ENCODE measurements at places on chromosomes 16 and 17. TPM values are rescaled to one million over a fixed set of nuclear protein-coding genes. Genes with fewer than 3 reads are reported as not detected.

GRCh38 chr16:66605177-66605978, 874 bp downstream of the CMTM3 start:
- DNase-seq, result no peak

- no peak for DNase-seq
Observed at GRCh38 chr16:47886631-47887415, 269.0 kb downstream of the ABCC12 start.

DNA sequence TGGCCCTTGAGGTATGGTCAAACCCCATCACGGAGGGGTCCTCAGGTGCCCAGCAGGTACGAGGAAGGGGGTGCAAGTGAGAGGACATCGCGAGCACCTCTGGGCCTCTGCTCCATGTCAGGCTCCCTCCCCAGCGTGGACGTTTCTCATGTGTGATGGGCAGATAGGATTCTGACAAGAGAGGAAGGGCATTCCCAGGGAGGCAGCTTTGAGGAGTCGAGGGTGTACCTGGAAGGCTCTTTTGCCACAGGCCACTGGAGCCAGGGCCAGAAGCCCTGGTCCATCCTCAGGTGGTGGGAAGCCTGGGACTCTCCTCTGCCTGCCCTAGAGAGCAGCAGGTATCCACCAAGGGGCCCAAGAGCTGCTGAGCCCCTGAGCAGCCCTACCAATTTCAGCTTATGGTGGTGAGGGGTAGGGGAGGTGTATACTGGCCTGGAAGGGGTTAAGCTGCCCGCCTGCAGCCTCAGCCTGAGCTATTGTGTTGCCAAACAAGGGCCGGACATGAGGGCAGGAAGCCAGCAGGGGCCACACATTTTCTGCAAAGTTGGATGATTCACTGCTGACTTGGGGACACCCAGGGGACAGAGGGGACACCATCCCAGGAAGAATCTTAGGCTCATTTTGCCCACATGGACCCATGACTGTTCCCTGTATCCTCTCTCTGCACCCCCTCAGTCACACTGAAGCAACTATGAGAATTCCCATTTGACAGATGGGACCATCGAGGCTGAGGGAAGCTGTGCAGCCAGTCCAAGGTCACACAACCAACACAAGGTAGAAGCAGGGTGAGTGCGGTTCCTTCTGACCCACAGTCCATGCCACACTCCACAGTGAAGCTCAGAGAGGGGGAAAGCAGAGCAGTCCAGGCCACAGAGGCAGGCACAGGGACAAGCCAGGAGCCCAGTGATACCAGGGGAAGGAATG, 1.7 kb downstream of the CDH5 start:
- DNase-seq, result no peak

- no peak for DNase-seq
Observed at GRCh38 chr17:83077411-83077810, 2.0 kb upstream of the METRNL start.

GRCh38 chr16:86515777-86516622, 5.7 kb downstream of the FOXF1 start:
- no peak for DNase-seq

GRCh38 chr17:46889519-46889918, 33.4 kb upstream of the GOSR2 start:
- DNase-seq, result no peak

COG1 gene
- 97.4 TPM for total RNA-seq

COX6A2 gene
- total RNA-seq, result not detected

- no peak for DNase-seq
Observed at GRCh38 chr16:15947983-15948509, 1.4 kb upstream of the ABCC1 start.

DNA sequence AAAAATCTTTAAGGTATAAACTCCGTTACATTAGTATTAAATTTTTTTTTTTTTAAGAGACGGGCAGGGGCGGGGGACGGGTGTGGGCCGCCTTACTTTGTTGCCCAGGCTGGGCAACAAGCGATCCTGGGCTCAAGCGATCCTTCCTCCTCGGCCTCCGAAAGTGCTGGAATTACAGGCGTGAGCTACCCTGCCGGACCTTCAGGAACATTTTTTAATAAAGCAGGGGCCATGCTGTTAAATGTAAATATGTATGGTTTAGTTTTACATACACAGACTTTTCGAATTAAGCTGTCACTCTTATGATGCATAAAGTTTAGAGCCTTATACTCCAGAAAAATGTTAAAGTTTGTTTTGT, 2.4 kb downstream of the PPM1D start:
- no peak for DNase-seq

DNA sequence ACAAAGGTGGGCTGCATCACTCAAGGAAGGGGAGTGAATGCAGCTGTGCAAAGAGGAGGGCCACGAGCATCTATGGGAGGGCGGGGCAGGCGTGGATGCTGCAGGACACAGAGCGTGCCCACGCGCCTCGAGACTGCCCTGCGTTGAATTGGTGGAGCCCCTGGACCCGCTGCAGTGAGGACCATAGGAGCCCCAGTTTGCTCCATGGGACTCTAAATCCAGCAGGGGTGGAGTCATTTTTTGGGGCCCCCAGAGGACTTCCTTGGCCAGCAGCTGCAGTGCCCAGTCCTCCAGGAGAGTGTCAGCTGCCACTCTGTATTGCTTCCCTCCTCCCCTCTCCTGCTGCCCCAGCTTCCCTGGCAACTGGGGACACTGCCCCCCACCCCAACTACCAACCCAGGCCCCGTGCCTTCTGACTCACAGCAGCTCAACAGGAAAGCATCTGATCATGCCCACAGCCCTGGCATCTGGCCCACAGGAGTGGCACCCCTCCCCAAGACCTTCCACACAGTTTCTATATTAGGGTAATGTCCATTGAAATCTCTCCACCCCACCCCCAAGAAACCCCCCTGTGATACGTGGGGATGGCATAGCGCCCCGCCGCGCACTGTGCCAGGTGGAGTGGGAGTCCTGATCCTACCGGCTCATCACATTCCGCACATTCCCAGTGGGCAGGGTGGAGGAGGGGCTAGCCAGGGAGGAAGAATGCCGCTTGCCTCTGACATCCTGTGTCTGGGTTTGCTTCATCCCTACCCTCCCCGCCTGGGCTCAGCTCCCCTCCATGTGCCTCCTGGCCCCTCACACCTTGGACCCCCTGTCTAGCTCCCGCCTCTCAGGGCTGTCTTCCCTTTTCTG, 27.8 kb upstream of the ITGA3 start:
- no peak for DNase-seq

GRCh38 chr17:348692-349425, 3.7 kb downstream of the RPH3AL start:
- DNase-seq, result no peak

GRCh38 chr17:19495828-19496528, 37.7 kb upstream of the SLC47A1 start:
- DNase-seq, result no peak

DNA sequence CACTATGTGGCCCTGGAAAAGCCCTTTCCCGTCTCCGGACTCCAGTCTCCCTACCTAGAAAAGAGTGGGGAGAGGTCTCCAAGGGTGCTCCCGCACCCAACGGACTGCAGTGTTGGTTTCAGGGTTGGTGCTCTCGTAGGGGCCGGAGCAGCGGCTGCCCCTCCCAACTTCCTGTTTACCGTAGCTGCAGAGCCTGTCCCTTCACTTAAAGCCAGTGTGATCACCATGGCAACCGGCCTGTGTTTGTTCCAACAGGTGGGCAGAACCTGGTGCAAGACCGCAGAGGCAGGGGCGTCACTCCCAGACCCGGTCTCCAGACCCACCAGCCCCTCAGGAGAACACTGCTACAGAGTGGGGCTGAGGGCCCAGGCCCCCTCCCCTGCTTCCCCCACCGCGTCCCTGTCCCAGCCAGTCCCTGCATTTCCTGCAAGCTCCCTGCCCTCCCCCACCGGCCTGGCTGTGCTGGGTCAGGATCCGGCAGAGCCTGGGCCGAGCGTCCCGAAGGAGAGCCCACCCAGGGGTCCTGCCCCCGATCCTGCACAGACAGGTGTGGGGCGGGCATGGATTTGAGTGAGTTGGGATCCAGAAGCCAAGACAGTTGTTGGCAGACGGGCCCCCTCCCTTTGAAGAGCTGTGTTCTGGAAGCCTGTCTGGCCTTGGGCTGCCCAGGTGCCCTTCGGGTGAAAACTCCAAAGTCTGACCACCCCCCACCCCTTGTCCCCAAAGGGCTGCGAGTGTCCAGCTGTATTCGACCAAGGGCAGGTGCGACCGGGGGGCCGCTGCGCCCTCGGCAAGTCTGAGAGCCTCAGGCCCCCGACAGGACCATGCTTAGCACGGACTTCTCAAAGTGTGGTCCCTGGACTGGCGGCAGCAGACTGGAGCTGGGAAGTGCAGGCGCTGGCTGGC, 1.5 kb upstream of the BAIAP3 start:
- no peak for DNase-seq

- no peak for DNase-seq
Observed at GRCh38 chr16:6144463-6144862, 1046.9 kb upstream of the EEF2KMT start.

DNA sequence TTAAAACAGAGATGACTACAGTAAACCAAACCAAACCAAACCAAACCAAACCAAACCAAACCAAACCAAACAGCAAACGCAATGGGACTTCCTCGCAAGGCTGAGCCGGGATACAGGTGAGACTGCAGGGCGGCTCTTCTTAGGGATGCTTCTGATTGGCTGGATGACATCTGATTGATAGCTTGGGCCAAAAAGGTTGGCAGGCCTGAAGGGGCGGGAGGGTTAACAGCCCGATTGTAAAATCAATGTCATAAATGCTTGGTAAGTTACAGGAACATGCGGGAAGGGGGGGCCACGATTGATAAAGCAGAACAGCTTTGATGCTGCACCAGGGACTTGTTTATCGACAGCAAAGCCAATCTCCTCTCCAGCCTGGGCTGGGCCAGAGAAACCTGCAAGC, 86.1 kb downstream of the ZFHX3 start:
- no peak for DNase-seq

DNA sequence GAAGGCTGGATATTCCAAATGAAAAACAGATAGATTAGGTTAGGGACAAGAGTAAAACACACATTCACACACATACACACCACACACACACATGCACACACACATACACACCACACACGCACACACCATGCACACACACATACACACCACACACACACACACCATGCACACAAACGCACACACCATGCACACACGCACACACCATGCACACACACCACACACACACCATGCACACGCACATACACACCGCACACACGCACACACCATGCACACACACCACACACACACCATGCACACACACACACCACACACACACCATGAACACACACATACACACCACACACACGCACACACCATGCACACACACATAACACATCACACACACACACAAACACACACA, 203.7 kb upstream of the ZFHX3 start:
- DNase-seq, result no peak

DNA sequence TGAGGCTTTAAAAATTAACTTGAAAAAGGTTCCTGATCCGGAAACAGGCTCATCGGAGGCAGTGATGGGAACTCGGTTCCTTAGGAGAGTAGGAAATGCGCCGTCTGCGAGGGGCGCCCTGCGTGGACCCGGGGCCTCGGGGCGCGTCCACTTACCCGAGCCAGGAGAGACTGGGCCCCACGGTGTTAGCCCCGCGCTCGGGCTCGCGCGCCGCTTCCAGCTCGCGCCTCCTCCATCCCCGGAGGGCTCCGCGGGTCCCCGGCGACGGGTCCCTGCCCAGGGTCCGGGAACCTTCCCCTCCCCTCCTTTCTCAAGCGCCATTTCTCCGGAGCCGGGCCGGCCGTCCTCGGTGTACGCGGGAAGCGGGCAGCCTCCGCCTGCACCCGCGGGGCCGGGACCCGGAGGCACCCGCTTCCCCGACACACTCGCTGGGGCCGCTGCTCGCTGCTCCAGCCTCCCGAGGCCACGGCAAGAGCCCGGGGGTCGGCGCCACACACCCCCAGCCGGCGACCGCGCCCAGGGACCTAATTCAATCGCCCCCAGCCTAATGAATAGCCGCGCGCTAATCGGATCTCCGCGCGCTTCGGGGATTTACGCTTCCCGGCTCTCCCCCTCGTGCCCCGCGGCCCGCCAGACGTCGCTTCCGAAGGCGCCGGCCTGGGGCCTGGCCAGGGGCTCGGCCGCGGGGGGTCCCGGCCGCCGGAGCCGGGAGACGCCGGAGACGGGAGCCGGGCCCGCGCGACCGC, 2.2 kb upstream of the BAHCC1 start:
- no peak for DNase-seq

ABCC11 gene
- 0.26 TPM for total RNA-seq

GOSR2 gene
- 87.9 TPM for total RNA-seq

ACSM5 gene
- not detected for total RNA-seq

DNA sequence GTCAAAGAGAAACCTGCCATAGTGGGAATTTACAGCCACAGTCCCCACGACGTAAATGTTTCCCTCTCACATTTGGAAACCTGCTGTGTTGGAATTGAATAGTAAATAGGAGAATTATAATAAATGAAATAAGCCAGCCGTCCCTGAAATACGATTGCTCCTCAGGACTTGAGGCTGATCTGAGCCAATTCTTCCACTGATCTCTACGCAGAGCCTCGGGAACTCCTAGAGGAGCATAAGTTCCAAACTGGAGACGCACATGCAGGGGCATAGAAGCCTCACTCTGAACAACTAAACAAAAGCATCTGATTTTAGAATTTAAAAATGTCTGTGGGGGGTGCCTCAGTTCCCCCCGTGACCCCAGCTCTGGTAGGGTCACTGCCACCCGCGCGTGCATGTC, 10.2 kb upstream of the TEX19 start:
- no peak for DNase-seq

UMOD gene
- not detected for total RNA-seq

DNA sequence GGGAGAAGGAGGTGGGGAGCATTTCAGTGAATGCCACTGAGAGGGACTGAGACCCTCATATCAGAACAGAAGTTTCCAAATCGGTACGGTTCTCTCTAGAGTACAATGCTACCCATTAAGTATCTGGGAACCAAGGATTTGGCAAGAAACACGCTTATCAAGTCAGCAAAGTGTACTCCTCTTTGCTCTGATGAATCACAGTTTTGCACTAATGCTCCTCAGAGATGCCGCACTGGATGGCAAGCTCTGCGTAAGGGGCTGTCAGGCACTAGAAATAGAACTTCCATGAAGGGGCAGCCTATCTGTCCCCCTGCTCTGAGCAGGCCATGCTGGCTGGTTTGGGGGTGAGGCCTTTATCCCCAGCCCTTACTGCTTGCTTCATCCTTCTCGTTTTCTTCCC, 4.8 kb upstream of the ABCC12 start:
- DNase-seq, result no peak

CPHXL2 gene
- total RNA-seq, result not detected

DNA sequence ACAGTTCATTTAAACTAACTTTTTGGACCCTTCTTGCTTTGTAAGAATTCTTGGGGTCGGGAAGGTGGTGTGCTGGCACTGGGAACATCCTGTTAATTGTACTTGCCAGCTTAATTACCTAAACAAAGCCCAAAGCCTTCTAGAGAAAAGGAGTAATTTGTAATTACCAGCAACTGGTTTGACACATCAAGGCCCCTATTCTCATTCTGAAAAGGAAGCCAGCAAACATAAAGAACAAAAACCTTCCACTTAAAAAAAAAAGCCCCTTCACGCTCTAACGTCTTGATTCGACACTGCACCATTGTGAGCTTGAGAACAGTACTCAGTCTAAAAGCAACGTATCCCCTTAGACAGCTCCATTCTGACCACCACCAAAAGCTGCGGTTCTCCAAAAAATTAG, 74.7 kb upstream of the RPH3AL start:
- DNase-seq, result no peak

GRCh38 chr17:78278139-78278741, 46.8 kb downstream of the TMEM235 start:
- no peak for DNase-seq

GGT6 gene
- not detected for total RNA-seq

KRTAP9-8 gene
- total RNA-seq, result not detected

TAT gene
- total RNA-seq, result not detected
